COLO829 (cell line): ENCODE measurements at places on chromosomes 2 and 18.
A peak's percentile ranks its signal among the peaks of the same experiment; 100 is the strongest.

DNA sequence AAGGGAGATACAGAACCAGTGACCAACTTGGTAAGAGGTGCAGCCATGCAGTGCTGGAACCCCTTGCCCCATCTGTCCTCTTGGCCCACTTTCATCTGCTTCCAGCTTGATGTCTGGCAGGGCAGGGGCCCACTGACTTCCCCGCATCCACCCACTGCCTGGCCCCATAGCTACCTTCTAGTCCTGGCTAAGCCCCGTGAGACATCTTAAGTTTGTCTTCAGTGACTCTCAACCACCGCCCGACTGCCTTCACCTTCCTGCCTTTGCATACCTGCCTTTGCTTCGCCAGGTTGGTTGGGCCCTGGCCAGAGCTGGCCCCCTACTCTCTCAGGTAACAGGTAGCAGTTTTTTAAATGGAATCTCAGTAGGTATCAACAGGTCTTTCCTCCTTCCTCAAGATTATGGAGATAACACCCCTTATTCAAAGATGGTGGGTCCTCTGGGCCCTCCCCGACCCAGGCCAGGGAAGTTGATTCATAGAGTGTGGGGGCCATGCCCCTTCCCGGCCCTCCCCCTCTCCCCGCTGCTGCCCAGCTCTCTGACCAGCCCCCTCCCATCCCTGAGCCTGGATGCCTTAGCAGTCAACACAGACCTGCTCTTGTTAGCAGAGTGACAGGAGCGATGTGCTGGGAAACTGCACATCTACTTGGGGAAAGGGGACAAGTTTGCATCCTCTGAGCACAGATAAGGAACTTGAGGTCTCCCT lies 2.8 kb downstream of the ARID5A start:
- no peak for DNase-seq

DNA sequence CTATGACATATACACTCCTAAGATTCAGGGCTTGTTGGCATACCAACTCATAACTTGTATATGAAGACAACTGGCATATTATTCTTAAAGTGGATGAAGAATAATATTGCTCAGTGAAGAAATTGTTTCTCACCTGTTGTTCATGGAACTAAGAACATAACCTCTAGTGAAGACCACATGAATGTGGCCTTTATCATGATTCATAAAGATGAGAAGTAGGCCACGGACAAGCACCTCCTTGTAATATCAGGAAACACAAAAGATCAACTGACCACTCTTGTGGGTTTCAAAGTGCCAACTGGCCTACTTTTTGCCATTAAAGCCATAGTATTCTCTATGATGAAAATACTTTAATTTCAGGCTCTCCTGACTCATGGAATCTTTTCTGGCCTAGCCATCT lies 407.4 kb downstream of the GRB14 start:
- peak; percentile 24 for DNase-seq

GRCh38 chr2:133262893-133263292 lies 305.4 kb downstream of the NCKAP5 start:
- no peak for DNase-seq

DNA sequence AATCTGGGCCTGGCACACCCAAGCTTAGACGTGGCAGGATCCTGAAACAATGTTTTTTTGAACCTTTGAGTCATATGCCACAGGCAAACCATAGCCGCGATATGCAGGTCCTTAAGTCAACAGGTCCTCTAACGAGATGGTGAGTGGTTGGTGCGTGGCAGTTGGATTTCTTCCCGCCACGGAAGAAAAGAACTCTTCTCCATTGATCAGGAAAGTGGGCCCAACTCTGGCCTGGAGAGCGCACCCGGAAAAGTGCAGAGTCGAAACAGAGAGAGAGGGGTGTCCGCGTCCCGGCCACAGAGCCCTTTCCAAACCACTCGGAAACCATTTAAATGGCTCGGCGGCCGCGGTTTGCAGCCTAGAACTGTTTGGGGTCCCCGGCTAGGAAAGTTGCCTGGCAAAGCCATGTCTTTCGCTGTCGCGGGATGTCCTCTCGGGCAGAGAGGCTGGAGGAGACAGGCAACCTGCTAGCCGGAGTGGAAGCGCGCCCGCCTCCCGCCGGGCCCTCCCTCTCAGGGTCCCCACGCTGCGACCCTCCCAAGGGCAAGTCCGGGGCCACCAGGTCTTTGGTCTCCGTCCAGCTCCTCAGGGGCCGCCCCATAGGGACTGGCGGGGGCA lies 777 bp downstream of the GALNT3 start:
- no peak for DNase-seq

DNA sequence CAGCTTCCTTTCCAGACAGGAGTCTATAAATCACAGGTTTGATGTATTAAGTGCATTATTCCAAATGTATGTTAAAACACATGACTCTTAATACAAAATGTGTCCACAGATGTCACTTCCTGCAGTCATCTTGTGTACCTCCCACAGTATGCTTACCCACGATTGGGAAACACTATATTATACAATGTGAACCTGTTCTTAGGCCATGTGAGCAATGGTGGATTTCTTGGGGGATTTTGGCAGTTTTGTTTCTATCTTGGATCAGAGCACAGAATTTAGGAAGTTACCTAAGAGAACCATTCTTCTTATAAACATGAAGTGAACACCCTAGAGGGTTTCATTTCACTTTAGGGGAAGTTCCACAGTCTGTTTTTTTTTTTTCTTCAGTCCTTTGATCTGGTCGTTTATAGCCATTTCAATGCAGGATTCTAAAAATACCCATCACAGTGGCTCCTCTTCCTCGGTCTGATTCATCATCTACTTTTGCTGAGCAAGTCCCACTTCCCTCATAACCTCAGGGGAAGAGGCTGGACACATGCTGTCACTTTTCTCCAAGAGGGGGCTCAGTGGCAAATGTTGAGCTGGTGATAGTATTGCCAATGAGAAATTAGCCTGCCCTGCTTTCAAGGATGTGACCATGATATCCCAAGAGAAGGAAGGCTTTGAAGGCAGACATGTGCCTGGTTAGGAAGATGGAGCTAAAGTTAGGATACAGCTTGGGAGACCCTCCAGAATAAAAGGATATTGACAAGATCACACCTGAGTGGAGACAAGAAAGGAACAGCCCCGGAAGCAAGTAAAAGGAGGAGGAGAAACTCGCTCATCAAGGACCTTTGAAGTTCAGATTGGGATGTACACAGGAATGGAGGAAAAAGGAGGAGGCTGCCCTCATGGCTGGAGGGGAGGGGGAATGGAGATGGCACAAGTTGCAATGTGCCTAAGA lies 22.6 kb downstream of the PLEK start:
- DNase-seq, result no peak

- DNase-seq, result no peak
Measured at GRCh38 chr2:20175931-20176330, 49.0 kb downstream of the SDC1 start.

- no peak for DNase-seq
Measured at GRCh38 chr2:39772812-39773152, 6.3 kb downstream of the THUMPD2 start.

DNA sequence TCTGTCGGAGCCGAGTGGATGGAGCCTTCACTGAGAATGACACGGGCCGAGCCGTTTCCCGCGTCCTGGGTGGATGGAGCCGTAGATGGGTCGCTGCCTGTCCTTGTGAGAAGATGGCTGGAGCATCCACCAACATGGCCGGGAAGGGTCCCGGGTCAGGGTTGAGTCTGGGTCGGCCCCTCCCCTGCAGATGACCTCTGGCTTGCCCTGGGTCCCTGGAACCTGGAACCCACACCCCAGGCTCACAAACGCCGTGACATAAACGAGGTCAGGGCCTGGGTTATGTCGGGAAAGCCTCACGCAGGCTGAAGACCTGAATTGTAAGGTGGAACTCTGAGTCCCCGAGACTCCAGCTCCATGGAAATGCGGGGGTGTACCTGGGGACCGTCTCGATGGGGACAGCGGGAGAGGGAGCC lies 94.9 kb downstream of the NFATC1 start:
- no peak for DNase-seq

GRCh38 chr2:202508686-202509085 lies 126.1 kb upstream of the FAM117B start:
- no peak for DNase-seq

- no peak for DNase-seq
Measured at GRCh38 chr2:168431301-168432024, 24.6 kb upstream of the CERS6 start.

DNA sequence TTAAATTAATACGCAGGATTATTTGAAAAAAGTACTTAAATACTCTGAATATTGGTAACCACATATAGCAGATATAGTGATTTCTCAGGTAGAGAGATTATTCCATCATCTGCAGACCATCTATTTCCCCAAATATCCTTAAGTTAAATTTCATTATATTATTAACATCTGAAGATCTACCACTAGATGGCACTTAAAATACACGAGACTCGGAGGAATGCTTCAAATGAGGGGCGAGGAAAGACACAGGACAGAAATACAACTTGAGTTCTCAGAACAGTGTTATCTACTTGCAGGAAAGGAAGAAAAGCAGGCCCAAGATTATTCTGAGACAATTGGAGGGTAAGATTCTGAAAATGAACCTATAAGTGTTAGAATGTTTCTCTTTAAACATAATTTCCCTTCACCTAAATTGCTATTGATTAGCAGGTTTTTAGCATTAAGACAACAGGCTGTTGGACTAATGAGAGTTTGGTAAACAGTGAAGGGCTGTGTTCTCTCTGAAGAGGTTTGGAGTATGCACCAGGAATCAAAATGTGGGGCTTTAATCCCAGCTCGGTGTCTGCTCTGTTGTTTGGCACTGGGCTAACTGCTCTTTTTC lies 76.9 kb upstream of the GCFC2 start:
- peak; percentile 27 for DNase-seq

GRCh38 chr2:112216167-112216566 lies 38.7 kb downstream of the ZC3H8 start:
- DNase-seq, result no peak

DNA sequence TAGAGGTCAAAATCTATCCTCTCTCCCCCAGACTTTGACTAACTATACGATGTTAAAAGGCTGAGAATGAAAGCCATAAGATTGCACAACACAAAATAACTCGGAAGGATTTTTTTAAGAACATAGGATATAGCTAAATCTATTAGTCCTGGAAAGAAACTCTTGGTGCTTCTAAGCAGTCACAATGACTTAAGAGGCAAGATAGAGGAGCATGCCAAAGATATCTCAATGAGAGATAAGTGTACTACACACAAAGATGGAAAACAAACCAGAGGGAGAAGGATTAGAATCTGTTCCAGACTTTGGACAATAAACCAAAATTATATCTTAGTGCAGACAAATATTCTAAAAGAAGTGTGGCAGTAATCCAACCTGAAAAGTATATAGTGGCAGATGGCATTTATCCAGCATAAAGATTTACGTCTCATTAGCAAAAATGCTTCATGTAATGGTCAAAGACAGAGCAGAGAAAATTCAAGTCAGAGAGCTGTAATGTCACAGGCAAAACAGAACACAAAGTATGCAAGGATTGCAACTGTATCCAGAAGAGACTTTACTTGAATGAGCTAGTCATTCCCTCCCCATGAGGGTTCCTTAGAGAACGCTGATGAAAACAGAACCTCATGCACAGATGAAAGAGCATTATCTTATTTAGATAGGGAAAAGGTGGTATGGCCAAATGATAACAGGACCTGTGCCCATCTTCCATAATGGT lies 28.8 kb upstream of the EVA1A start:
- DNase-seq, result no peak

DNA sequence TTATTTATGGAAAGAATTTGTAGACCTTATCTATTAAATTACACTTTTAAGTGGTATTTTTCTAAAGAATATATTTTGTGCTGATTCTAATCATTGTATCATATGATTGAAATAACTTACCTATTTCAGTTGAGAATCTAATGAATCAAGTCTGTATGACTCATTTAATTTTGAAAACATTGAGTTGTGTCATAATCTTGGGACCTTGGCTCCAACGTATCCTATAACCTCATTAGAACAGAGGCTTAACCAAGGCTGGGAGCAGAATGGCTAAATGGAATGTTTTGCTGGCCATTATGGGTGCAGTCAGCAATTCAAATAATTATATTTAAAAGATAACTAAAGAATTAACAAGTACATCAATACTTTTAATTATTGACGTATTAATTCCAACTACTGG lies 19.6 kb upstream of the GULP1 start:
- no peak for DNase-seq

DNA sequence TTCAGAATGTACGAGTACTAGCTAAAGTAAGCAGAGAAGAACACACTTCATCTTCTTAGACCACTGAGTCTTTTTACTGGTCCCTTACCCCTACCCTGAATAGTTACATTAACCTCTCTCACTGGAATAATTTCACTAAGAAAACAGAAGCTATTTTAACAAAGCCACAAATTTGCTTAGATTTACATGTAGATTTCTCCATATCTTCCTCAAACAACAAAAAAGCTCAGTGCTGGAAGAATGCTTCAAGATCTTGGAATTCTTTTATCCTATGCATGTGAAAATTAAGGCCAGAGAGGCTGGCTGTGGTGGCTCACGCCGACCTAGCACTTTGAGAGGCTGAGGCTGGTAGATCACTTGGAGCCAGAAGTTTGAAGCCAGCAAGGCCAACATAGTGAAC lies 35.2 kb downstream of the MOGAT1 start:
- no peak for DNase-seq
